ENCODE measurements at places on chromosomes 13 and 19. TPM values are rescaled to one million over a fixed set of nuclear protein-coding genes. Genes with fewer than 3 reads are reported as not detected.

The COMP gene
- total RNA-seq: 0.82 TPM

The CERS4 gene
- total RNA-seq: 40.9 TPM

The POLR2I gene
- total RNA-seq: 56.9 TPM

The FFAR1 gene
- 0.23 TPM for total RNA-seq

The IL4I1 gene
- total RNA-seq: 2.2 TPM

The CD37 gene
- total RNA-seq: 16.5 TPM

The FGF22 gene
- 0.88 TPM for total RNA-seq

The ZNF587B gene
- total RNA-seq: 18.5 TPM

The SLC1A6 gene
- 0.47 TPM for total RNA-seq

The FCAR gene
- total RNA-seq: 14.2 TPM

The WDFY2 gene
- 13.0 TPM for total RNA-seq

The MCEMP1 gene
- total RNA-seq: 0.64 TPM
